ENCODE measurements at places on chromosomes 1 and 21.

- DNase-seq: no peak
Observed at GRCh38 chr1:33343539-33343938, 22.6 kb upstream of the A3GALT2 start.

- DNase-seq: no peak
Observed at GRCh38 chr1:116537898-116538297, 32.9 kb downstream of the CD58 start.

GRCh38 chr1:94025383-94026340, 95.3 kb downstream of the ABCA4 start:
- DNase-seq: no peak

DNA sequence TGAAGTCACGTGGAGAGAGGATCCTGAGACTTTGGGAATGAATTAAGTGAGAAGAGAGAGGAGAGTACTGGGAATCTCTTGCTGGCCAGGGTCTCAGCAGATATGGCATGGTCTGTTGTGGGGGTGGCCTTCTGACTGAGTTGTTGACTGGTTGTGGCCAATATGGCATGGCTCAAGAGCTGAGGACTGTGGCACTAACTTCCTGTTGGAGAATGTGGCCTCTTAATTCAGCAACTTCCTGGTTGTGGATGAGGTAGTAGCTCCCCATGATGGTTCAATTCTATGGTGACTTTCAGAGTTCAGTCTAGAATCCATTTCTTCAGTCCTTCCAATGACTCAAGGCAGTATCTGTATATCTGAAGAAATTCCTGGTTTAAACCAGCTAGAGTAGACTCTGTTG, 44.7 kb upstream of the PAXBP1 start:
- no peak for DNase-seq

DNA sequence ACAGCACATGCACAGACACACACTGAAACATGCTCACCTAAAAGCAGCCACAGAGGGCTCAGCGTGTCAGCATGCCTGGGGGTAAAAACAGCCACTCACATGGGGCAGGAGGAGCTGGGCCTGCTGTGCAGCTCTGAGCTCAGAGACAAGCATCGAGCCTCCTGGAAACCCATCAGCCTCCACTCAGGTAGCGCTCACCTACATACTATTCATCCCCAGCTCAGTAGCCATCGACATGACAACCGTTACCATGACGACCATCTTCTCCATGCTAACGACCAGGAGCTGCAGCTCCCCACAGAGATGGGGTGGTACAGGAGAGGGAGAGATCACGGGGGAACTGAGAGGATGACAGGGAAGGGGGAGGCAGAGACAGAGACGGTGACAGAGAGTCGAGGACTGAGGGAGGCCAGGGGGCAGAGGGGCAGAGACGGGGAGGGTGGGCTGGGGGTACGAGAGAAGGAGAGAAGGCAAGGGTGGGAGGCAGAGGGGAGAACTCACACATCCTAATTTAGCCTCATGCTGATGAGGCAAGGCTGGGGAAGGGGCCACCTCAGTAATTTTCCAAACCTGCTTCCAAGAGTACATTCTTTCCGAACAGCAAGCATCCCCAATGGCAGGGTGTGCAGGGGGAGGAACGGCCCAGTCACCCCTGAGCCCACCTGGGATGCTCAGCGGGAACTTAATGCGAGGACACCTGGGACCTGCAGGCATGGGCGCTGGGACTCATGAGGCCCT, 28.4 kb downstream of the SDC3 start:
- no peak for DNase-seq

DNA sequence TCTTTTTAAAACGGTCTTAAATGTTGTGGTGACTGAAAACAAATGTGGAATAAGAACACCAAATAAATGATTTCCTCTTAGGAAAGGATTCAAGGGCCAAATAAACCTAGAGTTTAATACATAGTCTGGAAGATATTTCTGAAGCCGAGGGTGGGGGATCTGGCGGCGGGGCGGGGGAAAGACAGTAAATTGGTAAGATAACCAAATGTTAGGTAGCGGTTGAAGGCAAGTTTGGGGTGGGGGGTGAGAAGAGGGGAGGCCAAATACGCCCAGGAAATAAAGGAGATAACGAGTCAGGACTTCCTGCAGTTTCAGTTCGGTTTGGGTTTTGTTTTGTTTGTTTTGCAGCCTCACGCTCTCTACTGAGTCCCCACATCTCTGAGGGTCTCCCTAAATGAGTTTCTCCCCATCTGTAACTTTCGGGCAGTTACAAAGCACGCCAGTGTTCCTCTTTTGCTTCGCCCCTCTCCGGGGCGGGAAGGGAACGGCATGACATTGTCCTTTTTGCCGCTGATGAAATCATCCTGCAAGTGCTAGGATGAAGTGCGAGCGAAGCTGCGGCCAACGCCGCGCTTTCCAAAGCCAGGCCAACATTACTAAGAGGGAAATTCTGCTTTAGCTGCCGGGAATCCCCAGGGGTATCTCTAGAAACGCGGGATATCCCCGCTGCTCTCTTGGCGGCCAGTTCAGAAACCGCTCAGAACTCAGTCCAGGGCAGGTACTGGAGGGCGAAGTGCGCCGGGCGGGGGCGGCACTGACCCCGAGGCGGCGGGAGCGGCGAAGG, 844 bp downstream of the NIBAN1 start:
- no peak for DNase-seq

DNA sequence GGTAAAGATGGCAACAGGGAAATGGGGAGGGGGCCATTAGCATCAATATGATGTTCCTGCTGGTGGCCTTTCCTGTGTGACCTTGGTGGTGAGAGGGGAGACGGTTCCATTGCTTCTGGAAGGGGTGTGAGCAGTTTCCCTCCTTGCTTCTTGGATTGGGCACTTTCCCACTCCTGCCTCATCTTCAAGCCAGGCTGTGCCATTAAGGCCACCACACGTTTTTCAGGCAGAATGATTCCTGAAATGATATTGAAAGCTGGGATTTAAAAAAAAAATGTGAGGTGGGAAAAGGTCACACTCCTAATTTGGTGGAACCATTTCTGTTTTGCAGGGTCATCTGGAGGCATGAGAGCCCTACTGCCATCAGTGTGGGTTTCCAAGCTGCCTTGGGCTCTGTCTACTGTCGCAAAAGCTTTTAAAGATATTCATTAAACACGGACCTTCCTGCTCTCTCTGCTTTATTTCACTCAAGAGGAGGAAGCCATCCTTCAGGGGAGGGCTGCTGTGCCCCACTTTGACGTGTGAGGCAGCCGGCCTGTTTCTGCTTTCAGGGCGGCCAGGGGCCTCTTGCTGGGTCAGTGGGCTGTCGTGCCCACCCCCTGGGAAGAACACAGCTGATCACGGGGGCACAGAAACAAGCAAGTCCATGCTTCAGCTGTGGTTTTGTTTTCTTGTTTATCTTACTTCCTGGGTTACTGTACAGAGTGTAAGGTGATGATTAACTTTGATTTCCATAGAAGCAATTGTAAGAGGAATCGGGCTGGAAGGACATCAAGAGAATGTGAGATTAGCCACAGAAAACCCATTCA, 8.0 kb downstream of the RIIAD1 start:
- DNase-seq: no peak

- DNase-seq: no peak
Observed at GRCh38 chr1:211643324-211644212, 31.9 kb downstream of the NEK2 start.

DNA sequence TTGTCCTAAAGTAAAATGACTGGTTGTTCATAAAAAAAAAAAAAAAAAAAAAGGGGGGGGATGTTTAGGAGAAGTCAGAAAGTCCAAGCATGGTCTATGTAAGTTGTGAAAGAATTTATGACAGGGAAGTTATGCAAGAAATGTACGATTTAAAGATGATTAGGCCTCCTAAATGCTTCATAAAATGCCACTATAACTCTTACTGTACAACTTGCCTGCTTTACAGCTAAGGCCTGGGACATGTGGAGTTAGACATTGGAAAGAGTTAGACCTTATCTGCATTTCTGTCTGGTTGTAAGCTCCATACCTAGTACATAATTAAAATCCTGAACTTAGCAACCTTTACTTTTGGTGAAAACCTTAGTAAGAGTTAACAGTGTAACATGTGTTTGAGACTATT, 150.0 kb downstream of the TPR start:
- no peak for DNase-seq

GRCh38 chr21:40294345-40294744, 427.1 kb downstream of the PCP4 start:
- DNase-seq: no peak

DNA sequence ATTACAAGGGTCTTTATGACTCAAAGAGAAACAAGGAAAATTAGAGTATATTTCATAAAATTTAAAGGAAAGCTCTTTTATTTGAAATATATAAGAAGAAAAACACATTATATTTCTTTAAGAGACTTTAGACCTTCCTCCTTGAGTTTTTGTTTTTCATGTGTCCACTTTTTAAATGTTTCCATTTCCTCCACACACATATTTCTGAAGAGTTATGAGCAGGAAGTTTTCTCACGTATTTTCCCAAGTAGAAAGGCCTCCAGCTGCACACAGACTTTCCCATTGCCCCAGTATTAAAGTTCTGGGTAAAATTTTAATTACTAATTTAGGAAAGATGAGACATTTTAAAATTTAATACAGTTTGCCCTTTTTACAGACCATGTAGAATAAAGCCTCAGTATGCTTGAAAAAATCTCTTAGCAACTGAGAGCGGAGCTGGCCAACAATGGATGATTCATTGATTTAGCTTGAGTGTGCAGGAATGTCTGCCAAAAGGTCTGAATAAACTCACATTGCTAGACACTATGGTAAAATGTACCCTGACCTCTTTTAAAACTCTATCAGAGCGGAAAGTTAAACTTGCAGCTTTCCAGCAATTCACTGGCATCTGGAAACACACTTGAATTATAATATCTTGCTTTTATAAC, 57.9 kb downstream of the DDAH1 start:
- DNase-seq: no peak

GRCh38 chr1:29599071-29599470, 362.7 kb downstream of the PTPRU start:
- no peak for DNase-seq

DNA sequence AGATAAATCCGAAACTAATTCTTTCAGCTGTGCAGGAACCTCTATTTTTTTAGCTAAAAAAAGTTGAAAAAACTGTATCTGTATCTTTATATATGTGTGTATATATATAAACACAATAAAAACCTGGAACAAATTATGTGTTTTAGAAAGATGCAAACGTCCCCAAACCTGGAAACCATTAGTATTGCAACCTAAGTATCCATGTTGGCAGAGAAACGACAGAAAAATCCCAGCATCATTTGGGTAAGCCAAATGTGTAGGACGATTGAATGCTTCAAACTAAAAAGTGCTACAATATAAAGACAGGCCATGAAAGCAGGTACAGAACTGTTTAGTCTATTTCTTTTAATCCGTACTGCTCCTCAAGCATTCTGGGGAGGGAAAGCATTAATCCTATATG, 87.9 kb downstream of the AHCTF1 start:
- no peak for DNase-seq

DNA sequence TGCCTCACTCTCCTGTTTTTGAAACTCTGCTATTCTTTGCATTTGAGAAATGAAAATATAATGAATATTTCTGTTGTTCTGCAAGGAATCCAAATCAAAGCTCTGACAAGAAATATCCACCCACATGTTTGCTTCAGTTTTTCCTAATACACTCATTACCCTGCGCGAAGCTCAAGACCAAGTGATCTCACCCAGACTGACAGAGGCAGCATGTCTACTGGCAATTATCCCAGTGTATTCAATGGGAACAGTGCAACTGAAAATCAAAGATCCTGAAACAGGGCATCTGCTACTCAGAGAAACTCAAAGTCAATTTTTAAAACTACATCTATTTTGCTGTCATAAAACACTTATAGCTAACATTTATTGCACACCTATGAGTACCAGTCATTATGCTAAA, 321.0 kb upstream of the LRRC7 start:
- no peak for DNase-seq

- no peak for DNase-seq
Observed at GRCh38 chr1:175054736-175055135, 12.9 kb upstream of the TNN start.

- no peak for DNase-seq
Observed at GRCh38 chr1:84301004-84301784, at the start of gene SAMD13. TSS of gene SAMD13 (plus strand) at chr1:84301708. CDS start at chr1:84303235, 1,527 bp downstream.

DNA sequence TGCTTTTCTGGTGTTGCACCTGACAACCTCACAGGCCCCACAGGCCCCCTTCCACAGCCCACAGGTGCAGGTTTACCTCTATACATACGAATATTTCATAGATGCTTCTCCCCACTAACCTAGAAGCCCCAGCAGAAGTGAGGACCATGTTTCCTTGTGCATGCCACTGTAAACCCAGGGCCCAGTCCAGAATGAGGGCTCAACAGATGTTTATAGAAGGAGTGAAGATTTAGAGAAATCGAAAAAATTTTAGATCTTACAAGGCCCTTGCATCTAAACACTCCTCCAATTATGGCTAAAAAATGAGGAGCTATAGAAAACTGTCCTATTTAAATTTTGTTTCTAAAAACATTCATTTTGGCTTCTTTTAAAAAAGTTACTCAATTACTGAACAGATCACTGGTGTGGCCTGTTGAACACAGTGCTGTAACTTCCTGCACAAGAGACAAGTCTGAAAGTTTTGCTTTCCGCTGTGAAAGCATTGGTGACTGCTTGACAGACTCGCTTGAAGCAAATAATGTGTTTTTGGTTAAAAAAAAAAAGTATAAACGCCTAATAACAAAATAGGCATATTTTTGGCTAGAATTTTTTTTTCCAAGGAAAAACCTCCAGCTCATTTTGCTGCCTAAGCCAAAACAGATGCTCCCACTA, 1.2 kb downstream of the ABCB10 start:
- DNase-seq: no peak

DNA sequence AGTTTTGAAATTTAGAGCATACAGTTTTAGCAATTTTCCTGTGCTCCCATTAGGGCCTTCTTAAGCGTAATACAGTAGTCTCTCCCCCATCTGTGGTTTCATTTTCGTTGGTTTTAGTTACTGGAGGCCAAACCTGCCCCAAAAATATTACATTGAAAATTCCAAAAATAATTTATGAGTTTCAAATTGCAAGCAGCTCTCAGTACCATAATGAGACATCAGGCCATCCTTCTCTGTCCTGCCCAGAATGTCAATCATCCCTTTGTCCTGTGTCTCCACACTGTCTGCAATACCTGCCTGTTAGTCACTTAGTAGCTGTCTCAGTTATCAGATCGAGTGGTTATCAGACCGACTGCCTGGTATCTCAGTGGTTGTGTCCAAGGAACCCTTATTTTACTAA, 45.4 kb downstream of the ADSS2 start:
- DNase-seq: no peak

DNA sequence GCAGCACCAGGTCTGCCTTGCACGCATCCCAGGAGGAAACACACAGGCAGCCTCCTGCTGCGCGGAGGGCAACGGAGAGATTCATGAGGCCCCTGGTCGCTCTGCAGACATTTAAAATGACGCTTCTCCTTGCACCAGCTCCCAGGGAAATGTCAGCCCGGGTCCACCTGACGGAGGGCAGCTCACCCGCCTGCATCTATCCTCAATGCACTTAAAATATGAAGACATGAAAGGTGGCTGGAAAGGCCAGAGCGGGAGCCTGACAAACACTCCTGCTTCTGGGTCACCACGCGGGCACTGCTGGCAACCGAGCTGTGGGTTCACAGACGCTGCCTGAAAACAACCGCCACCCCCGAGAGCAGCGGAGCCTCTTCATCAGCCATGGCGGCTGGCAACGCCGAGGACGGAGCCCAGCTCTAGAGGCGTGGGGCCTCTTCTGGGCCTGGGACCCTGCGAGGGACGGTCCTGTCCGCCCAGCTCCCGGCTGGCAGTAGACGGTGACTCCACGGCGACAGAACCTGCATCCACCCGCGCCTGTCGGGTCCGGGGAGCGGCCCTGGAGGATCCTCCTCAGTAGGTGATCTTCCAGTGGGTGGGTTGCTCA, 22.7 kb downstream of the POFUT2 start:
- no peak for DNase-seq

GRCh38 chr1:3851292-3851691, 5.7 kb downstream of the CEP104 start:
- DNase-seq: no peak
